WTC11 (cell line): ENCODE measurements at places on chromosomes 1 and 21. TPM values are rescaled to one million over a fixed set of nuclear protein-coding genes. Genes with fewer than 3 reads are reported as not detected.
A peak's percentile ranks its signal among the peaks of the same experiment; 100 is the strongest.

TSSK3 gene
- total RNA-seq = 1.2 to 2.9 TPM (median 1.7 TPM) in 3 replicates

FAM131C gene
- 1.4 to 2.0 TPM (median 1.8 TPM) in 3 replicates for total RNA-seq

NMNAT2 gene
- total RNA-seq = 8.8 to 10.5 TPM (median 8.9 TPM) in 3 replicates

GRCh38 chr1:59236721-59237545, 60.0 kb upstream of the FGGY start:
- no peak for DNase-seq

RRP15 gene
- total RNA-seq = 32.3 to 36.0 TPM (median 32.4 TPM) in 3 replicates

DNA sequence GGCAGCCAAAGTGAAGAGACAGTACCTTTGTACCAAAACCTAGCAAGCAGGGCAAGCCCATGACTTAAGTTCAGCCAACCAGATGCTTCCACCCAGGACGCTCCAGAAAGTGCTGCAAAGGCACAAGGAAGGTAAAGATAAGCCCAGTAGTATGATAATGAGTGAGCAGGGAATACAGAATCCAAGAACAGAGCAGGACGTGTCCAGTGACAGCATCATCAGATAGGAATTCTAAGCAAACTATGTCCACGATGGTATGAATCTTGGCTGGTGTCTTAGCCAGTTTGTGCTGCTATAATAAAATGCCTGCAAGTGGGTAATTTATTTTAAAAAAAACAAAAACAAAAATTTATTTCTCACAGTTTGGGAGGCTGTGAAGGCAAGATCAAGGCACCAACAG, 13.6 kb downstream of the GJA4 start:
- no peak for DNase-seq

OR2G2 gene
- not detected in 3 replicates for total RNA-seq

DNA sequence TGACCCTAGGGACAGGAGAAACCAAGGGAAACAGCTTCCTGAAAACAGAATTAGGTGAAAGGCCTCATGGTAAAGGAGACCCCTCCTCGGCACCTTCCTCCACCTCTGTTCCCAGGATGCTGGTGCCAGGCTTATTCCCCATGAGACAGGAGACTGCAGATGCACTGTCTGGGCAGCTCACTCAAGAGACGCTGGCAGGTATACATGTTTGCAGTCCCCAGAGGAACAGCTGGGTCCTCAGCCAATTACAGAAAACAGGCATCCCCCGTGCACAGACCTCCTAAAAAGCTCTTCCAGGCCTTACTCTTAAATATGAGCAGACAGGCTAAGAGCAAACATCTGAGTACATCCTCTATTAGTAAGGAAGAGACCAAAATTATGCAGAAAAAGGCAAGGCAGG, 6.5 kb downstream of the CCSAP start:
- no peak for DNase-seq

GRCh38 chr1:236128646-236129178, 13.6 kb upstream of the GPR137B start:
- no peak for DNase-seq

- DNase-seq = no peak
These were observed 4.9 kb upstream of the C1orf185 start for GRCh38 chr1:51097171-51097570.

DNA sequence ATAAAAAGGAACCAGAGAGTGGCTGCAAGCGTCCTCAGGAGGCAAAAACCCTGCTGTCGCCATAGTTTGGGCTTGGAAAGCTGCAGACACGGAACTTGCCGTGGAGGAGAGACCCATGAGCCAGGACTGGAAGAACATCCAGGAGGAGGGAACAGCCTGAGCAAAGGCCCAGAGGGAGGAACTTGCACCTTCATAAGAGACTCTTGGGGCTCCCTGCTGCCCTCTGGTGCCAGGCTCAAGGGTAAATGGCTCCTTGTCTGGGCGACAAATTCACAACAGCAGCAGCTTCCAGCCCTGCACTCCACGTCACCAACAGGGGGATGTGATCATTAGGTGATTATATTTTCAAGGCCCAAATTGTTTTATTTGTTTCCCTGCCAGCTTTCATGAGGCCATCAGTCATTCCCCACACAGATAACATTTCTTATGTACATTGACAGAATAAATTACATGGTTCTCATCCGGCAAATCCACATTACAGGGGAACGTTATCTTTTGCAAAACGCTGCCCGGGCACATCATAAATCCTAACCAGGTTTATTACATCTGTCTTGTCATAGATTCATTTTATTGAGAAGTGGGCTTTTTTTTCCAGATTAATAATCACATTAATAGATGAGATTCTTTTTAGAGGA, 143.0 kb upstream of the GRIK3 start:
- peak; percentile 69 for DNase-seq
